Cardiac muscle cell (in vitro differentiated cells and primary cell): ENCODE measurements at places on chromosomes 4 and X. TPM values are rescaled to one million over a fixed set of nuclear protein-coding genes. Genes with fewer than 3 reads are reported as not detected.

DNA sequence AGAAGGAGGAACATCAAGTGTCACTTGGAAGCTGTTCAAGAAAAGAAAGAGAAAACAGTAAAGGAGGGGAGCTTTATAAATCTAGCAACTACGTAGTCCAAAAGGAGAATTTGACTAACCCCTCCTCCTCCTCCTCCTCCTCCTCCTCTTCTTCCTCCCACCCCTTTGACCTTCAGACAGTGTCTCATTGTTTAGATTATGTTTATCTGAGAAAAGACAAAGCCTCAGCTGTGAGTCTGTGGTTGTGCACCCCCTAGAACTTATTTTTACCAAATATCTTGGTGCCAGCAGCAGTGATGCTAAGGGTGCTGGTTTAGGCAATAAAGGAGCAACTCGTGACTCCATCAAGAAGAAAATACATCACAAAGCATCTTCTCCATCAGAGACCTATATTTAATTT is 68.9 kb upstream of the BMP2K start:
- H3K27me3 ChIP-seq = no peaks in the 10 kb centered on the region
- no peaks in the 10 kb centered on the region for H3K4me1 ChIP-seq
- no peak overlapping the region for H3K4me3 ChIP-seq
- no peak overlapping the region for H3K27ac ChIP-seq

- H3K27ac ChIP-seq = no peak overlapping the region
- H3K4me1 ChIP-seq = no peaks in the 10 kb centered on the region
- H3K4me3 ChIP-seq = no peak overlapping the region
- no peaks in the 10 kb centered on the region for H3K36me3 ChIP-seq
- no peak for DNase-seq
These were observed 324.0 kb downstream of the ARHGAP10 start for GRCh38 chr4:148055844-148056243.

DNA sequence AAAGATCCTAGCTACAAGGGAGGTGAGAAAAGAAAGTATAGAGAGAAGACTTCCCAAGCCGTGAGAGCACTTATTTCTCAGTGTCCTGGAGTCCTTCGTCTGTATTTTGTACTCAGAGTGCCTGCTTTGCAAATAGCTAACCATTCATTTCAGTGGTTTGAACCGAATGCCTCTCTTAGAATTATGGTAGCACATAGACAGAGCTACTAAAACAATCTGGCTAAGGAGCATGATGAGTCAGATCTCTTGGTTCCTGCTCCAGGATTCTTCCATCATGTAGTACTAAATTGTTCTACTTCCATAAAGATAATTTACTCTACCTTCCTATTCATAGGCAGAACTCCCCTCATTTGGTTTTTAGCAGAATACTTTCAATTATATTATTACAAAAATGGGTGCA is 946.6 kb downstream of the STIM2 start:
- no peak overlapping the region for H3K4me3 ChIP-seq
- no peaks in the 10 kb centered on the region for H3K4me1 ChIP-seq
- H3K27me3 ChIP-seq = no peaks in the 10 kb centered on the region
- no peaks in the 10 kb centered on the region for H3K36me3 ChIP-seq
- H3K27ac ChIP-seq = no peak overlapping the region

The SFRP2 gene
- 0.30 and 1.7 TPM in 2 replicates for total RNA-seq

DNA sequence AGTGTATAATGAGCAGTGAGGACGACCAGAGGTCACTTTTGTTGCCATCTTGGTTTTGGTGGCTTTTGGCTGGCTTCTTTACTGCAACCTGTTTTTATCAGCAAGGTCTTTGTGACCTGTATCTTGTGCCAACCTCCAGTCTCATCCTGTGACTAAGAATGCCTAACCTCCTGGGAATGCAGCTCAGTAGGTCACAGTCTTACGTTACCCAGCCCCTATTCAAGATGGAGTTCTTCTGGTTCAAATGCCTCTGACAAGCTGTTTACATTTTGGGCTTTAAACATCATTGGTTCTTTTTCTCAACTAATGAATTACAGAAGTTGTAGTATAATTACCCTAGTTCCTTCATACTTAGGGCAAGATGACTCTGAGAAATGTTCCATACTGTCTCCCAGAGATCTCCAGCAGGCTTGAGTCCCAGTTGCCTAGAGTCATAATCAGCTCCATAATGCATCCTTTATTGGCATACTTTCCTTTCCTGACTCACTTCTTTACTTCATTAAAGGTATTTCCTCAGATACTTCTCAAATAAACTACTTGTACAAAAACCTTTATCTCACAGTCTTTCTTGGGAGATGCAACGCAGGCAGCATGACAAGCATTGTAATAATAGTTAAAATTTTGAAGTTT is 136.5 kb downstream of the KDM6A start:
- H3K36me3 ChIP-seq = no peaks in the 10 kb centered on the region
- H3K4me3 ChIP-seq = no peak overlapping the region
- peak overlapping the region; percentile 13 for H3K27ac ChIP-seq

DNA sequence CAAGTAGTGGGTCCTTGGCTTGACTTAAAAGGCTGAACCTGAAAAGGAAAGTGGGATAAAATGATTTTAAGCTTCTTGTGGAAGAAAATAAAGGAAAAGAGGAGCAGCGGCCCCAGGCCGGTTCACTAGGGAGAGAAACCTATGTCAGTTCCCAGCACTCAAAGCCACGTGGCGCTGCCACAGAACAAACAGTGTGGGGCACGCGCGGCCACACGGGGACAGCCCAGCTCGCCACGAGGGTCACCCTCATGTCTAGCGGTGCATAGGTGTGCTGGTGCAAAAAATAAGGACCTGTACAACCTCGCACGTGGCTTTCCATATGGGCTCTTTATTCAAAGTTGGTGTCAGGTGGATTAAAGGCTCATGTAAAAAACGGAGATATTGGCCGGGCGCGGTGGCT is 17.1 kb downstream of the MSANTD1 start:
- no peak overlapping the region for H3K4me3 ChIP-seq
- H3K27ac ChIP-seq = no peak overlapping the region
- no peaks in the 10 kb centered on the region for H3K27me3 ChIP-seq

GRCh38 chr4:165514739-165515138 is 135.9 kb downstream of the CPE start:
- no peak overlapping the region for H3K27ac ChIP-seq
- DNase-seq = no peak
- H3K27me3 ChIP-seq = no peaks in the 10 kb centered on the region
- no peaks in the 10 kb centered on the region for H3K36me3 ChIP-seq

DNA sequence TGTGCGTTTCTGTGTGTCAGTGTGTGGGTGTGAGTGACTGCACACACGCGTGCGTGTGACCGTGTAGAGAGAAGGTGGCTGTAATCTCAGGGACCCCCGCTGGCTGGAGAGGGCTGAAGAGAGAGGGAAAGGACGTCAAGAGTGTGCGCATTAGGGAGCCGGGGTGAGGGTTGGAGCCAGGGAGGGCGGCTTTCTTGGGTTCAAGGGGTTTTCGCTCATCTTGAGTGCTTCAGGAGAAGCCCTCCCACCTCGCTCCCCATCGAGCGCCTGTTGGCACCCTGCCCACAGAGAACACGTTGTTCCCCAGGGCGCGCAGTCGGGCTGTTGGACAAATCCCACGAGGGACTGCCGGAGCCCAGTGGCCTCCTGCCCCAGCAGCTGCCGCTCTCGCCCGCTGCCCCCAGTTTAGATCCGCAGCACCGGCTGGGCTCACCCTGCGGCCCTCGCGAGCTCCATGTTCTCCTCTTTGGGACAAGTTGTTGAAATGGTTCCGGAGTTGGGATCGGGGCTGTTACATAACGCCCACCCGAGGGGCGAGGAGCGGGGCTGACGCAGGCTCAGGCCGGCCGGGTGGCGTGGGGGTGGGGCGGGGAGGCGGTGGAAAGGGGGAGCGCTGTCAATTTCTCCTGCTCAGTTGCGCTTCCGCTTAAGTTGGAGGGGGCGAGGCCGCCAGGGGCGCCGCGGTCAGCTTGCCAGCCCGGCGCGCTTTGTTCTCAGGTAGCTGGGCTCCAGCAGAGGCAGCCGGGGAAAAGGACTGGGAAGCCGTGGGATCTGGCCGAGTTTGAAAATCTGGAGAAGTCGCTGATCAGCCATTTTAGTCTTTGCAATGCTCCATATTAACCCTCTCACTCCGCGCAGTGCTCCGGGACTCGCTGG is 1.6 kb downstream of the GRIA2 start:
- H3K27ac ChIP-seq = no peak overlapping the region
- peaks cover 76% of the 10 kb centered on the region for H3K27me3 ChIP-seq

The CDKL2 gene
- total RNA-seq = 2.4 and 2.5 TPM in 2 replicates

DNA sequence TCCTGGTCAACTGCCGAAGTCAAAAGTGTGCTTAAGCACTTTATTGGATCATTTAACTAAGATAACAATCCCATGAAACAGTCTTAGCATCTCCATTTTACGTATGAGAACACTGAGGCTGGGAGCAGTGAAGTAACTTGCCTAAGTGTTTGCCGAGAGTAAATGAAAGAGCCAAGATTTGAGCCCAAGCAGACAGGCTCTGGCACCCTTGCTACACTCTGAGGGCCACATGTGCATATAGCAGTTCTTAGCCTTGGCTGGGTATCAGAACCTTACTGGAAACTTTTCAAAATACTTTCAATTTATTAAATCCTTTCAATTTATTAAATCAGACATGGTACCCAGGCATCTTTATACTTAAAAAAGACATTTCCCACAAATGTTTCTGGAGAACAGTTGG is 225.9 kb downstream of the NR3C2 start:
- no peaks in the 10 kb centered on the region for H3K27me3 ChIP-seq
- H3K36me3 ChIP-seq = no peaks in the 10 kb centered on the region
- no peak for DNase-seq

The MPP1 gene
- total RNA-seq = 22.5 and 24.1 TPM in 2 replicates

DNA sequence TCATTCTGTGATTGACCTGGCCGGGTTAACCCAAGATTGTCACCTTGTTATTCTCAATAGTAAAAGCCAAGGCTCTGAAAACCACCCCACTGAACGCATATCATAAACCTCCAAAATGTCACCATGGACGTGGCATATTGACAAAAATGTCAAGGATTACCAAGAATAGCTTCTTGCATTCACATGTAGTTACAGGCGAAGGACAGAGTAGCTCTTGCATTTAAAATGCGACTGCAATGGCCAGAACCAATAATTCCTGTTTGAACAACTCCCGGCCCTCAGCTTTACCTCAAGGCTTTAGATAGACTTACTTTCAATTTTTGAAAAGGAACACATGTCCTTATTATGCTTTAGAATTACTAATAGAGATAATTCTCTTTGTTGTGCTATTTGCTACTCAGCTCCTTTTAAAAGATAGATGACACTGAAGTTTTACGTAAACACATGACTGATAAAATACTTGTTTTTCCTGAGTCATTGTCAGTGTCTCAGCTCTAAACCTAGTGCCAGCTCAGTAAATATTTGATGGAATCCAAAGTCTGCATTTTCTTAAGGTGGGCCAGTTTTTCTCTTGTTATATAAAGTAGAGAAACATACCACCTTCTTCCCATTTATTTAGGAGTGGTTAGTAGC is 66.3 kb downstream of the CLDN34 start:
- no peak for DNase-seq
- H3K4me1 ChIP-seq = peaks cover 7% of the 10 kb centered on the region
- no peaks in the 10 kb centered on the region for H3K36me3 ChIP-seq
- H3K27ac ChIP-seq = no peak overlapping the region

DNA sequence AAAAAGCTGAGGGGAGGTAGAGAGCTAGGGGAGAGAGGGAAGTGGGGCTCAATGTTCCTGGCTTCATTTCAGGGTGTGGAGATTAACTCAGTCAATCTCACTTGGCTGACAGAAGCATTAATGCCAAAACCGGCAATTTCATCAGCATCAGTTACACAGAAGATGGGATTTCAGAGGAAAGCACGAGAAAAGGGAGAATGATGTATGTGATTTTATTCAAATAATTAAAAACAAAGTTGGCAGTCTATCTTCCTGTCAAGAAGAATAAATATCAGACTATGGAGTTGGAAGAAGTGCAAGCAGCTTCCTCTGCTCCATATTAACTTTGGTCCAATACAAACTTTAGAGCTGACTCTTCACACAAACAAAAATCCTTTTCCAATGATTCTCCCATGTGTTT is 29.6 kb upstream of the HCCS start:
- no peak overlapping the region for H3K4me3 ChIP-seq
- H3K4me1 ChIP-seq = peaks cover 9% of the 10 kb centered on the region
- H3K36me3 ChIP-seq = no peaks in the 10 kb centered on the region
- no peaks in the 10 kb centered on the region for H3K27me3 ChIP-seq

DNA sequence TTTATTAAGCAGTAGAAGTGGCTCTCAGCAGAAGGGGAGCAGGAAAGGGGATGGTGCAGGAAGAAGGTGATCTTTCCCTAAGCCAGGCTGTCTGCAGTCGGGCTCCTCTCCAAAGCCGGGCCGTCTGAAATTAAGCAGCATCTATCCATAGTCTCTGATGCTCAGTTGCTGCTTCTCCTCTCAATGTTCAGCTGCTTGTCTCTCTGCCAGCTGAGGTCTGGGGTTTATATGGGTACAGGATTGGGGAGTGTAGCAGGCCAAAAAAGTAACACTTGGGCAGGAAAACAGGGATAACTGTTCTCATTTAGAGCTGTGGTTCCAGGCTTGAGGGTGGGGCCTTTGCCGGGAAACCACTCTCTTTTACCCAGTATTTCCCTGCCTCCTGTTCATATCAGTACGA is 39.2 kb upstream of the CCKAR start:
- no peak for DNase-seq
- H3K36me3 ChIP-seq = no peaks in the 10 kb centered on the region
- H3K4me1 ChIP-seq = no peaks in the 10 kb centered on the region

DNA sequence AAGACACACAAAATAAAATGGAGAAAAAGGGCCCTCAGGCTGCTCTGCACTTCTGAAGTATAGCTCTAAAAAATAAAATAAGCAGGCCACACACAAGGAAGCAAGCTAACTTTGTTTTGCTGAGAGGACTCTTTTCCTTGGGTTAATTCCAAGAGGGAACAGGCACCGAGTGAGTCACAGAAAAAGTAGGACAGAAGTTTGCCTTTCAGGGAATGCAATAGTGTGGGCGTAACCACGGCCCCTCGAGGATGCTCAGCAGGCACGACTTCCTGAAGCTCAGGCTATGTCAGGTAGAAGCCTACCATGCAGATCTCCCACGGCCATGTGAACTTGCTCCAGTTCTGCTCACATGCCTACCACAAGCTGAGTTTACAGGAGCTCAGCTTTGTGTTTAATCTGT is 22.1 kb downstream of the PPP1R2C start:
- H3K27me3 ChIP-seq = no peaks in the 10 kb centered on the region
- no peak overlapping the region for H3K27ac ChIP-seq
- no peaks in the 10 kb centered on the region for H3K4me1 ChIP-seq
- H3K4me3 ChIP-seq = no peak overlapping the region
- no peaks in the 10 kb centered on the region for H3K36me3 ChIP-seq

- H3K36me3 ChIP-seq = no peaks in the 10 kb centered on the region
- H3K4me1 ChIP-seq = peaks cover 19% of the 10 kb centered on the region
- H3K4me3 ChIP-seq = no peak overlapping the region
- H3K27me3 ChIP-seq = no peaks in the 10 kb centered on the region
These were observed 37.3 kb upstream of the RASL11B start for GRCh38 chr4:52824603-52825459.

DNA sequence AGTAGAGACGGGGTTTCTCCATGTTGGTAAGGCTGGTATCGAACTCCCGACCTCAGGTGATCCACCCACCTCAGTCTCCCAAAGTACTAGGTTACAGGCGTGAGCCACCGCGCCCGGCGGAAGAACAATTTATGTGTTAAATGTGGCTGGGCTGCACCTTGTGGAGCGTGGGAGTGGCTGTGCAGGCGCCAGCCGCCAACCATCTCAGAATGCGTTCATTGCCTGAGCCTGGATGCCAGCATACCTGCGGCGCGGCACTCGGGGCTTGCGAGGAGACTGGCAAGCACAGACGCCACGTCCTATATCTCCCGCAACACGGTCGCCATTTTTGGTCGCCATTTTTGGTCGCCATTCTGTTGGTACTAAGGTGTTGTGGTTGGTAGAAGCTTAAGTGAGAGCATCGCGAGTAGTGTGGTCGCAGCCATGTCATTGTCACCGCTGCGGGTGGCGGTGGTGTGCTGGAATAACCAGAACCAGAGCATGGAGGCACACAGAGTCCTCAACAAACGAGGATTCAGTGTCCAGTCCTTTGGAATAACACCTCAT is 193.6 kb upstream of the HTR2C start:
- peaks cover 9% of the 10 kb centered on the region for H3K4me1 ChIP-seq
- no peak overlapping the region for H3K27ac ChIP-seq
- no peak overlapping the region for H3K4me3 ChIP-seq
- H3K36me3 ChIP-seq = no peaks in the 10 kb centered on the region
